ENCODE measurements at places on chromosomes 1 and 21.

GRCh38 chr1:166914111-166914510, 38.0 kb upstream of the TADA1 start:
- DNase-seq: no peak

DNA sequence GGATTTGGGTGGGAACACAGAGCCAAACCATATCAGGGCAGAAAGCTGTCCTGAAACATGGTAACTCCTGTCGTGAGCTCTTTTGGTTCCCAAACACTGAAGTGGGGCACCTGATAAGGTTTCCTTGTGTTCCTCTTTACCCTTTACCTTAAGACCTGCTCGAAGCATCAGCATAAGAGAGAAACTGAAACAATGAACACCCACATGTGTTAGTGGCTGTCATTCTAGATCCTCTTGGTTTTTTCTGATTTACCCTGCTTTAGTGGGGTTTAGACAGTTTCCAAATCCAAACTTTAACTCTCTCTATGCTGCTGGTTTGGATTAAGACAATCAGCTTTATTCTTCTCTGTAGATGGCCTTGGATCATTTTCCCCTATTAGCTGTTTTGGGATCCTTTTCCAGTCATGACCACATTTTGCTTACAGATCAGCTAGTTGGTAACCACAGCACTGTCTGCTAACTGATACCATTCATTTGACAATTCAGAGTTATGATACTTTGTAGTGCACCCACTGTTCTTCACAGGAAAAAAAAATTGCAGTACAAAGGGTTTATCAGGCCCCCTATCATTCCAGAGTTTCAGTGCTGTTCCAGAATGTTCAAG, 975 bp upstream of the MNDA start:
- DNase-seq: no peak

GRCh38 chr1:219113261-219113660, 60.4 kb upstream of the LYPLAL1 start:
- no peak for DNase-seq

DNA sequence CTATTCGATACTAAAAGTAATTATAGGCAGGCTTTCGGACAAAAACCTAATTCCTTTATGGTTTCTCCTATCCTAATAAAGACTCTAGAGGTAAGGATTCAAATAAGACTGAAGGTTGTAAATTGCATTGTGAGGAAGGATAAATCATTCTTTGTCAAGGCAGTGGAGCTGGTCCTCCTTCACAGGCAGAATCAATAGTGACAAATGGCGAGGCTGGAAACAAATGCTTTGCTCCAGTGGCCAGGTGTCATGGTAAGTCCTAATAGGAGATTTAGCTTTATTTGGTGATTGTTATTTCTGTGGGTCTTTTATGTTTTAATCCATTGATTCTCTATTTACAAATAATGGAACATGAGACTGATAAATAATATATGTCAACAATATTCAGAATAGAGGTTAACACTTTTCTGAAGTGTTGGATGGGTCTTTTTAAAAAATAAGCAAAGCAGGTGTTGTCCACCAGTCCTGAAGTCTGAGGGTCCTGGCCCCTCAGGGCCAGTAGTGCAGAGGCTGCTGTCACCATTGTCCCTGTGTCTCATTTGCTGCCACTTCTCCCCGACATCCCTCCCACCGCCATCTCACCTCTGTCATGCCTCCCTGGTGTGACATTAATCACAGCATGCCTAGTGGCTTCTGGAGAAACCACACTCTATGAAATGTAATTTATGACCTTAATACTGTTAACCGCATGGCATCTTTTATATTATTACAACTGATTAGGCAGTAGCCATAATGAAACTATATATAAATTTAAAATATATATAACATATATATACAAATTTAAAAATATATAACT, 120.9 kb upstream of the MAGI3 start:
- DNase-seq: no peak

DNA sequence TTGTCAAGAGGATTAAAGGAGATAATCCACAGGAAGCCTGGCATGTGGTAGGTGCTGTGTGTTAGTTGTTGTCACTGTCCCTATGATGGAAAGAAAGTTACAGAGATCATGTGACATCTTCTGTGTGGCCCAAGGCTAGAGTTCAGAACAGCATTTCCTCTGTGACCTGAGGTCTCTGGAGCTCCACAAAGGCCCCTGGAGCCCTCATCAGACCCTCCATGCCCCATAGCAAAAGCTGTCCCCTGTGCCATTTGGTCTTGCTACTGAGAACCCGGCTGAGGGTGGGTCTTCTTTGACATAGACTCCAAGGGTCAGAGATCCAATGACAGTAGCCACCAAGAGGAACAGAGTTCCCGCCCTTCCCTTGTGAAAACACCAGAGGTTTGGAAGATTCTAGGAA, 8.1 kb downstream of the CELA2B start:
- no peak for DNase-seq

DNA sequence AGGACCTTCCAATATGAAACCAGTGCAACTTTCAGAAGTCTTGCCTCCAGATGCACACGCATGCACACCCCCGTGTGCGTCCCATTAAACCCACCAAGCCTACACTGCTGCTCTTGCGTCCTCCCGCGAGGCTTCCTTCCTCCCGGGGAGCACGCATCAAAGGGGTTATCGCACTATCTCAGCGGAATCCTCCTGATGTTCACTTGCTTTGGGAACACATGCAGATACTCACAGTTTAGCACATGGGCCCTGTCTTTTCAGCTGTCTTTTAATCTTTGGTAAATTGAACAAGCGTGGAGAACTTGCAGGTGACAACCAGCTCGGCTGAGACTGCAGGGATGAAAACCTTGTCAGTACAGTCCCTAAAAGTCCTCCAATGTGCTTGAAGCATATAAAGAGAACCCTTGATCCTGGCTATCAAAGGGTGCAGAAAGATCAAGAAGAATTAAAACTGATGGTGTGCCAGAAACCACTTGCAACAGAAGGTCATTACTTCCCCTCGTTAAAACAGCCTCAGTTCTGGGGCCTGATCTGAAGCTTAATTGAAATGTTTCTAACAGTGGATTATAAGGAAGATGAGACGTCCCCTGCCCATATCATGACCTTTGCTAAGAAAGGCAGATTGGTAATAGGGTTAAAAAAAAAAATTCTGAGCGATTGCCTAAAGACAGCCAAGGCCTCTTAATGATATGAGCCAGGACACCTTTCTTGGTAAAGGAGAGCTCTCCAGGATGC, 149.4 kb upstream of the LMO4 start:
- DNase-seq: no peak

Measured in NCI-H2107 (cell line).